Astrocyte (in vitro differentiated cells and primary cell): ENCODE measurements at places on chromosomes 1 and 21. TPM values are rescaled to one million over a fixed set of nuclear protein-coding genes. Genes with fewer than 3 reads are reported as not detected.

DNA sequence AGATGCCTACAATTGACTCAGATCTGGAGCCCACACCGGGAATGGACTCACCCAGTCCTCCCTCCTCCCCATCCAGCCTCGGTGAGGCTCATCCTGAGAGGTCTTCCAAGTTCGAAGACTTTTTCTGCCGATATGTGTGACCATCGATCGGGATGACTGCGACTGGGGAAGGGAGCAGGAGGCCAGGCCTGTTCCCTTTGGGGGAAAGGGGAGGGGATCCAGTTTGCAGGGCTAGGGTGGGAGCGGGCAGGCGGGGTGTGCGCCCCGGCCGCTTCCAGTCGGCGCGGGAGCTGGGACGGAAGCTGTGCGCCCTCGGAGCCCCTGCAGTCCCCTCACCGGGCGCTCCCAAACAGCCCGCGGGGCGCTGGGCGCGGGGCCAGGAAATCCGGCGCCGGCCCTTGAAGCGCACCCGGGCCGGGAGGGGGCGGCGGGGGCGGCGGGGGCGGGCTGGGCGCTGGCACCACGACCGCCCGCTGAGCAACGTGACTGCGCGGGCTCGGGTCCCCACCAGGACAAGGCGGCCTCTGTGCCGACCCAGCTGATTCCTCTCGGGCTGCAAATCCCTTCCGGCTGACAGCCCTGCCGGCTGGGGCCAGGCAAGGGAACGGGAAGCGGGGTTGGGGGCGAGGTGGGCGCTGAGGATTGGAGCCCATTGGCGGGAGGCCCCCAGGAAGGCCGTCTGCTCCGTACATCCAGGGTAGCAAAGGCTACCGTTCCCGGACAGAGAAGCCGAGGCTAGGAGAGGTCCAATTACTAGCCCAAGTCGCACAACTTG, 103.9 kb downstream of the EBNA1BP2 start:
- no peaks in the 10 kb centered on the region for H3K4me1 ChIP-seq
- H3K4me3 ChIP-seq, result no peak overlapping the region
- no peaks in the 10 kb centered on the region for H3K27me3 ChIP-seq

GRCh38 chr1:207861442-207862177, 49.3 kb downstream of the CD34 start:
- H3K27ac ChIP-seq, result no peak overlapping the region
- H3K27me3 ChIP-seq, result no peaks in the 10 kb centered on the region
- H3K4me1 ChIP-seq, result no peaks in the 10 kb centered on the region
- DNase-seq, result peak; percentile 41
- no peak overlapping the region for H3K4me3 ChIP-seq

DNA sequence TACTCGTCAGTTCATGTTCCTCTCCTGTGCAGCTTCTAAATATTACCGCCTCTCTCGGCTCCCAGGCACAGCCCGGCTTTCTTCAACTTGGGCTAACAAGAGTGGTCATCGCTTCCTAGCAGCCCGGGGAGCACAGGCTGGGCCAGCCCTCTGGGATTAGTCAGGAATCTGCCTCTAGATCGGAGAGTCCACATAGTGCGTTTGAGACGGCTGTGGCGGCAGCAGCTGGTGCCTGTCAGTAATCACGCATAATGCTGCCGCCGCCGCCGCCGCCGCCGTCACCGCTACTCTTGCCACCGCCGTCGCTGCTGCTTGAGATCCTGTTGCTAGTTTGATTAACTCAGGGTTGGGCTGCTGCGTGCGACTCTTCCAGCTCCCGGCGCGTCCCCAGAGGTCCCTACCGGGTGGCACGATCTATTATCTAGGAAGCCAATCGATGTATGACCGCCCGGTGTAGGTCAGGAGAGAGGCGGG, at the start of gene RXRG:
Gene RXRG (minus strand): TSS at position 230 of the 474 bp plus-strand sequence. CDS start 233 bp downstream, outside the sequence.
- H3K27ac ChIP-seq, result no peak within 1 kb of the TSS
- peaks cover 33% of the 10 kb centered on the region for H3K27me3 ChIP-seq
- H3K36me3 ChIP-seq, result no peaks in the 10 kb centered on the region
- no peak within 1 kb of the TSS for H3K4me3 ChIP-seq
- no peak for DNase-seq

- no peak overlapping the region for H3K27ac ChIP-seq
- no peak for DNase-seq
- H3K27me3 ChIP-seq, result no peaks in the 10 kb centered on the region
- no peak overlapping the region for H3K4me3 ChIP-seq
- peaks cover 22% of the 10 kb centered on the region for H3K4me1 ChIP-seq
- no peaks in the 10 kb centered on the region for H3K36me3 ChIP-seq
These were observed 119.6 kb downstream of the TOMM20 start for GRCh38 chr1:235009074-235009473.

- H3K27me3 ChIP-seq, result no peaks in the 10 kb centered on the region
- peaks cover 31% of the 10 kb centered on the region for H3K4me1 ChIP-seq
- peak overlapping the region; percentile 67 for H3K4me3 ChIP-seq
- no peak for DNase-seq
- no peak overlapping the region for H3K27ac ChIP-seq
- no peaks in the 10 kb centered on the region for H3K36me3 ChIP-seq
These were observed 623 bp downstream of the PTPRF start for GRCh38 chr1:43531107-43531905.

DNA sequence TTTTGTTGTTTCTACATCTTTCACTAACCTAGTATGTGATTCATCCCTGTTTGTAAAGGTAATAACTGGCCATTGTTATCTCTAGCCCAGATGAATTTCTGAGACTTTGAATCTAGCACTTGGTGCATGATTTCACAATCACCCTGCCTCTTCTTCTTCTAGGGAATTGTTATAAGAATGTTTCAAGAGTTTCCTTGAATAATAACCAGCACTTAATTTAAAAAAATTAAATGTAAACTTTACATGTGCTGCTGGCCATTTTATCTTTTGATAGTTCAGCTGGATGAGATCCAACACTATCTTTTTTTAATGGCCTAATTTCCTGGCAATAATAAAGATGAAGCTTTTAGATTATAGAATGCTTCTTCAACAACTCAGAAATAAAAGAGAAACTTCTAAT, 31.8 kb downstream of the UBE2U start:
- H3K27me3 ChIP-seq, result peaks cover 7% of the 10 kb centered on the region
- H3K4me3 ChIP-seq, result no peak overlapping the region
- H3K4me1 ChIP-seq, result no peaks in the 10 kb centered on the region
- H3K27ac ChIP-seq, result no peak overlapping the region
- H3K36me3 ChIP-seq, result no peaks in the 10 kb centered on the region

GRCh38 chr1:5189384-5189783, 535.0 kb downstream of the AJAP1 start:
- no peaks in the 10 kb centered on the region for H3K36me3 ChIP-seq
- no peak for DNase-seq
- H3K27ac ChIP-seq, result no peak overlapping the region
- no peaks in the 10 kb centered on the region for H3K4me1 ChIP-seq
- H3K27me3 ChIP-seq, result no peaks in the 10 kb centered on the region
- H3K4me3 ChIP-seq, result no peak overlapping the region

DNA sequence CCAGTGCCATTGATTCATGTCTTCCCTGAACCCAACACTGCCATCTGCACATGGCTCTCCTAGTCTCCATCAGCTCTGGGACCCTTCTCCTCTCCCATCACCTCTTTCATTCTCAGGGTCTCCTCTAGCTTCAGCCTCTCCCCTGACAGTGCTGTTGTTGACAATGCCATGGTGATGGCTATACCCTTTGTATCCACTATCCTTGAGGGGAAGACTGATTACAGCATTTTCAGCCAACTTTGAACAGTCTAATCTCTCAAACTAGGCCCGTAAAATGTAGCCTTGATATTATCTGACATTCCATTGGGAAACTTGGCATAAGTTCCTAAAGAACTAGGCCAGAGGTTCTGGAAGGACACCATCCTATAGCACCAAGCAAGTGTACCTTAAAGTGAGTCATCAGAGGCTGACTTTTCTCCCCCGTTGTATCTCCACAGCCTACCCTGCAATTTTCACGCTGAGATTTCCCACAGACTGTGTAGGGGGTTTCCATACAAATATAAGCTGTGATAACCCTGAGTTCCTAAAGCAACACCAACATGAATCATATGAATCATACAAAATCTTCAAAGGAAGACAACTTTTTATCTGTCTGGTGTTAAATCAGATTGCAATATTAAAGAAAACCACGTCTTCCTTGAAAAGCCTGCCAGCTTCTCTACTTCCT, 5.8 kb downstream of the HAO2 start:
- H3K4me3 ChIP-seq, result no peak overlapping the region
- peaks cover 7% of the 10 kb centered on the region for H3K27me3 ChIP-seq
- peak; percentile 1 for DNase-seq
- no peaks in the 10 kb centered on the region for H3K36me3 ChIP-seq
- no peaks in the 10 kb centered on the region for H3K4me1 ChIP-seq

- no peak overlapping the region for H3K4me3 ChIP-seq
- H3K27me3 ChIP-seq, result no peaks in the 10 kb centered on the region
- no peak overlapping the region for H3K27ac ChIP-seq
- no peak for DNase-seq
- H3K36me3 ChIP-seq, result no peaks in the 10 kb centered on the region
These were observed 26.5 kb upstream of the MRPS6 start for GRCh38 chr21:34046917-34047316.

GRCh38 chr1:244114892-244115291, 63.8 kb downstream of the ZBTB18 start:
- H3K27ac ChIP-seq, result no peak overlapping the region
- no peak for DNase-seq
- H3K27me3 ChIP-seq, result no peaks in the 10 kb centered on the region
- peaks cover 32% of the 10 kb centered on the region for H3K4me1 ChIP-seq
- no peak overlapping the region for H3K4me3 ChIP-seq

DNA sequence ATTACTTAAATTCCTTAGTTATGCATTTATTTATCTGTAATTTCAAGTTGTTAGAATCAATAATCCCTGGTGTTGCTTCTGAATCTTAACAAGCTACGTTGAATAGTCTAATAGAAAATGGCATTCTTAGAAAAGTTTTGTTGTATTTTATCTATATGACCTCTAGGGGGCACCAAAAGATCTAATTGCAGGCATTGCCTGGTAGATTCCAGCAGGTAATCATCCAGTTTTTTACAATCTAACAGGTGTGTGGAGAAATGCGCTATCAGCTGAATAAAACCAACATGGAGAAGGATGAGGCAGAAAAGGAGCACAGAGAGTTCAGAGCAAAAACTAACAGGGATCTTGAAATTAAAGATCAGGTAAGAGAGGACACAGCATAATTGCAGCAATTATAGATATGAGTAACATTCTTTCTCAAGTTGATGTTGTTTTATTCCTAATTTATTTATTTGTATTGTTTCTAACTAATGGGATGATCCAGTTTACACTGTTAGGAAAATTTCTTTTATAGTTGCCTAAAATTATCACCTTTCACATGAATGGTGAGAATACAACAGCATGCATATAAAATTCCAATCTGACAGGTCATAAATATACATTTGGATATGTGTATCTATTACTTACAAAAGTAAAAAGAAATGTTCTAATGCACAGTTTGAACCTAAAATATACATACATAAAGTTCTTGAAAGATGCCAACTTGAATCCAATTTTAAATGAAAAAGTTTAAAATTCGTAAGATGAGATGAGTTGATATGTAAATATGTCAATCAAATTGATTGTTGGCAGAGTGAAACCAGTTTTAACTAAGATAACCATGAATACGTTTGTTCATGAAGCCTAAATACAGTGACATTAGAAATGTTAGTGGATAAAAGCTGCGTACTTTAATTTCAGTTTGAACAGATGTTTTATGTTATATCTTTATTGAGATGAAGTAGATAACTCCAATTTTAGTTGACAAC, 88.4 kb downstream of the SDCCAG8 start:
- no peak overlapping the region for H3K4me3 ChIP-seq
- peaks cover 11% of the 10 kb centered on the region for H3K36me3 ChIP-seq
- no peak overlapping the region for H3K27ac ChIP-seq
- peak; percentile 21 for DNase-seq
- no peaks in the 10 kb centered on the region for H3K4me1 ChIP-seq

DNA sequence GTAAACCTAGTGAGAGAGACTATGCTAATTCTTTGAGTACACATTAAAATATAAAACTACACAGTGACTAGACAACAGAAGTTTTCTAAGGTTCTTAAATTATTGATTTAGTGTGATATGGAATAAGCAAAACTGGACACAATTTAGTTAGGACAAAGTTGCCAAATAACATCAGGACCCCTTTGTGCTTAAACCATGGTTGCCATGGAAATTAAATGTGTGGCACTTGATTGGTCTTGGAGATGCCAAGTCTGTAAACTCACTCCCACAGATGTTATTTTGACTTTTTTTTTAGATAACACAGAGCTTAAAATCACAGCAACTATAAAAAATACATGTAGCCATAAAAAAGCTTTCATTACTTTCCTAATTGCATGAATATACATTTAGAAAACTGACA, 234.6 kb downstream of the BRINP3 start:
- H3K27ac ChIP-seq, result no peak overlapping the region
- no peak for DNase-seq
- H3K27me3 ChIP-seq, result no peaks in the 10 kb centered on the region
- H3K4me1 ChIP-seq, result no peaks in the 10 kb centered on the region

- H3K27ac ChIP-seq, result no peak overlapping the region
- H3K4me3 ChIP-seq, result no peak overlapping the region
- H3K36me3 ChIP-seq, result no peaks in the 10 kb centered on the region
- no peak for DNase-seq
- H3K27me3 ChIP-seq, result peaks cover 4% of the 10 kb centered on the region
These were observed 40.7 kb downstream of the HHAT start for GRCh38 chr1:210369425-210369824.

GRCh38 chr1:154755858-154756730, 114.0 kb downstream of the KCNN3 start:
- no peaks in the 10 kb centered on the region for H3K4me1 ChIP-seq
- peaks cover 14% of the 10 kb centered on the region for H3K27me3 ChIP-seq
- DNase-seq, result peak; percentile 44

GRCh38 chr1:15418806-15419515, 9.3 kb downstream of the EFHD2 start:
- H3K36me3 ChIP-seq, result no peaks in the 10 kb centered on the region
- no peak overlapping the region for H3K27ac ChIP-seq
- peak; percentile 44 for DNase-seq
- H3K27me3 ChIP-seq, result no peaks in the 10 kb centered on the region

DNA sequence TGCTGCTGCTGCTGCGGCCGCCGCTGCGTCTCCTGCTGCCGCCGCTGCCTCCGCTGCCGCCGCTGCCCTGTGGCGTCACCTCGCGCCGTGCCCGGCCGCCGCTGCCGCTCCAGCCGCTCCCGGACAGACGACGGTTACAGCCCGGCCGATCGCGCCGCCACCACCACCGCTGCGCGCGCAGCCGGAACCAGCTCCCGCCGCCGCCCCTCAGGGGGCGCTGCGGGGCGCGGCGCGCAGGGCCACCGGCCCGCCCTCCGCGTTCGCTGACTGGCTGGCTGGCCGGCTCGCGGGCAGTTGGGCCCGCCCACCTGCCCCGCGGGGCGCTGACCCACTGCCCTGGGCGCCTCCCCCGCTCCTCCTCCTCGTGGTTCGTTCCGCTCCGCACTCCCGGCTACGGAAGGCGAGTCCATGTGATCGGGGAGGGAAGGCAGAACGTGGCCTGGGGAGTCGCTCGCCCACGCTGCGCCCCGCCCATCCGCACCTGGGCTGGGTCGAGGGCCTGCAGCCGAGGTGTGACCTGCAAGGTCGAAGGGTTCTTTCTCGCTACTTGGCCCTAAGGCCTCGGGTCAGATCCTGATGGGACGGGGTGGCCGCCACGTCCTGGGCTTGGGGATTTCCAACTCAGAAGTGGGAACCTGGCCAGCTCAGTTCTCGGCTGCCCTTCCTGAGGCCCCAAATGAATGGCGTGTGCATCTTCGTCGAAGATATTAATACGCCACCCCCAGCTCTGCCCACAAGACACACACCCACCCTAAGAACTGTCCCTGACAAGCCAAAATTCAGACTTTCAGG, at the start of gene PTP4A2:
Gene PTP4A2 (minus strand): TSS at position 185 of the 792 bp plus-strand sequence. CDS start 19,303 bp downstream, outside the sequence.
- H3K4me3 ChIP-seq, result peak within 1 kb of the TSS; percentile 98
- peak within 1 kb of the TSS; percentile 84 for H3K27ac ChIP-seq
- H3K36me3 ChIP-seq, result no peaks in the 10 kb centered on the region
- peak; percentile 79 for DNase-seq
- peaks cover 42% of the 10 kb centered on the region for H3K4me1 ChIP-seq

The GPR37L1 gene
- not detected in 2 replicates for total RNA-seq

The OR6K3 gene
- not detected in 2 replicates for total RNA-seq

The KRTAP6-2 gene
- total RNA-seq, result not detected in 2 replicates

The LYPLAL1 gene
- 25.6 and 26.1 TPM in 2 replicates for total RNA-seq
